Neural crest cell (in vitro differentiated cells): ENCODE measurements at places on chromosomes 1 and 21. TPM values are rescaled to one million over a fixed set of nuclear protein-coding genes. Genes with fewer than 3 reads are reported as not detected.

ZNF593OS gene
- not detected in 2 replicates for total RNA-seq

CDK11B gene
- total RNA-seq, result 32.1 and 34.1 TPM in 2 replicates

SLC45A1 gene
- total RNA-seq, result 2.5 TPM in 2 replicates

CDA gene
- not detected in 2 replicates for total RNA-seq

SH2D1B gene
- not detected in 2 replicates for total RNA-seq

PGLYRP4 gene
- not detected in 2 replicates for total RNA-seq

FAM72D gene
- total RNA-seq, result 5.9 and 6.2 TPM in 2 replicates

C1orf74 gene
- 2.7 and 3.2 TPM in 2 replicates for total RNA-seq

C8A gene
- not detected in 2 replicates for total RNA-seq

GPR25 gene
- total RNA-seq, result not detected in 2 replicates

RGS18 gene
- not detected in 2 replicates for total RNA-seq

DNA sequence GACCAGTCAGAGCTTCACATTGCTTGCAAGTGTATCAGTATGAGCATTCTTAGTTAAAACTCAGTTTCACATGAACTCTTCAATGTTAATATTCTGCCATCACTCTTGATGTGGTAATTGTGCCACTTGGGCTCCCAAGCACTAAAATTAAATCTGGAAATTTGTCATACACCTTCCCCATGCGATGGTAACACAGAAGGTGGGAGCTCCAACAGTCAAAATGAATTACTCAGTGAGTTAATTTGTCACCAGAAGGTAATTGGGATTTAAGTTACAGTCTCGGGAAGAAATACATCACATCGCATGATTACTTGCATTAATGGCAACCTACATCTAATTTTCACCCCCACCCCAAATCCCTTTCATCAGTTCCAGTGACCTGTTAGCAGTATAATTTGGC is 376.5 kb upstream of the DAB1 start:
- DNase-seq, result no peak

- DNase-seq, result no peak
Measured at GRCh38 chr1:41466146-41466545, 18.3 kb downstream of the EDN2 start.

DNA sequence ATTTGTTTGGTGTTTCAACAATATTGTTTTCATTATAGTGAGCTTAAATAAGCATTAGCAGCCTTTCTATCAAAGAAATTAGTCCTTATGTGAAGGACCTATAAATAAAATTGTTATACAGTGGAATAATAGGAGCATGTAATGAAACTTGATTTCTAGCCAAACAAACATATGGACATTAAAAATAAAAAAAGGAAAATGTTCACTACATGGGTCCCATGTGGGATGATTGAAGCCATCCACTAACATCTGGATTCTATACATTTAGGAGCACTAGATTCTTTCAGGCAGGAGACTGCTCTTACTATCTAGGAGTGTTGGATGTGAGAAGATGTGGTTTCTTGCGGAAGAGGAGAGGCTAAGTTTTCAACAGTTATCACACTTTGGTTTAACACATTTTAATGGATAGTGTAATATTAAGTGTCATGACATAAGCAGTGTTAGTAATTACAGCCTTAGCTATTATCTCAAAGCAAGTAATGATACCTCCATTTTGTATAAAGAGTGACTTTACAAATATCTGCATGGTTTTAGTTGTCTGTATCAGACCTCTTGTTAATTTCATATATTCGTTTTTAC is 62.3 kb downstream of the LYPLAL1 start:
- DNase-seq, result no peak

DNA sequence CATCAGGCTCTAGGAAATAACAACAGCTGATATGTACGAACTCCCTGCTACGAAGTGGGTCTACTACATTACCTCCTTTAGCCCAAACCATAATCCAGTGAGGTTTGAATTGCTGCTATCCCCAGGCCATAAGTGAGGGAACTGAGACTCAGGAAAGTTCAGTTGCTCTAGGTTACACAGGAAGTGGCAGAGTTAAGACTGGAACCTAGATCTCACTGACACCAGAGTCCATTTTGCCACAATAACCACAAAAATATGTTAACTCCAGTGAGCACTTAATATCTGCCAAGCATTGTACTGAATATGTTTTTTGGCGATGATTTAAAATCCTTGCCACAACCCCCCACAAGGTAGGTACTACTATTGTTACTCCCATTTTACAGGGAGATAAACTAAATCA is 8.9 kb upstream of the TADA1 start:
- DNase-seq, result no peak

GRCh38 chr1:56057466-56058405 is 521.6 kb downstream of the PLPP3 start:
- no peak for DNase-seq

DNA sequence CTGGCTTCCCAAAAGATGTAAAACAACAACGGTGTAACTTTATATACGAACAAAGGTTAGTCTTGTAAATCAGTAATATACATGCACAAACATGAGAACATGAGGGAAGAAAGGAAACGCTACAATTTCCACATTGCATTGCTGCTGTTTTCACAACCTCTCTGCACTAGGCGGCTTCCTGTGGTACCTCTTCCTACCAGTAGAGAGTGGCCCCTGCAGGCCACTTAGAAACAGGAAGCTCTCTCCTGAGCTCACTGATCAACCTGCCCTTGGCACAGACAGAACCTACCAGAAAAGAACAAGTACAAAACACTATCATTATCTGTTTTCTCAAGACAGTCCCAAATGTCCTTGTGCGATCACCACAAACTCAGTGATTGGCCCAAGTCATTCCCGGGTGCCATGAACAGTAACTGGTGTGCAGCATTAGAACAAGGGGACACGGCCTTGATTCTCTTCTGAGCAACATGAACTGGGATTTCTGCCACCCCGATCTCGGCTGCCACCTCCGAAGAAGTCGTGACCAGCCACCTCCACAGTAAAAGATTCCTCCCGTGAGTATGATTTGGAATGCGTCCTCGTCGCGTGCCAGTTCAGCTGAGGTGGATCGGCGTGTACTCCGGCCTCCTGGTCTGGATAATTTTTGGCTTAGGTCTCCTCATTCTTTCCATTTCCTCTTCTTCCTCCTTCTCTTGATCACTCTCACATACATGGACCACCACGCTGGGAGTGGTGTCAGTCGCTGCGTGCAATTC is 5.7 kb upstream of the KCNE1 start:
- no peak for DNase-seq

DNA sequence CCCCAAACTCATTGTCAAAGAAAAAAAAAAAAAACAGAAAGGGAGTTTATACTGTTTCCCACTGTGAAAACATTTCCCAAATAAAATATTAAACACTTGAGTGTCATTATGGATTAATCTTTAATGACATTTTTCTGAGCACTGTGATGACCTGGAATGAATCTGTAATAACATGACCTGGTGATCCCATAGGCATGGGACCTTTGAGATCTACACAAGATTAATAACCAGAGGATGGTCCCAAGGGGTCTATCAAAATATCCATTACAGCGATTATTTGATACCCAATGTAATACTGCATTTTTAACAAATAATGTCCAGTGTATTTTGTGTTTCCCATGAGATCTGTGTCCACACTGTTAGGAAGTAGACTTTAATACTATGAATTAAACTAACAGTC is 32.4 kb upstream of the NCAM2 start:
- DNase-seq, result no peak

GRCh38 chr1:233518344-233518743 is 95.6 kb upstream of the KCNK1 start:
- peak; percentile 53 for DNase-seq

DNA sequence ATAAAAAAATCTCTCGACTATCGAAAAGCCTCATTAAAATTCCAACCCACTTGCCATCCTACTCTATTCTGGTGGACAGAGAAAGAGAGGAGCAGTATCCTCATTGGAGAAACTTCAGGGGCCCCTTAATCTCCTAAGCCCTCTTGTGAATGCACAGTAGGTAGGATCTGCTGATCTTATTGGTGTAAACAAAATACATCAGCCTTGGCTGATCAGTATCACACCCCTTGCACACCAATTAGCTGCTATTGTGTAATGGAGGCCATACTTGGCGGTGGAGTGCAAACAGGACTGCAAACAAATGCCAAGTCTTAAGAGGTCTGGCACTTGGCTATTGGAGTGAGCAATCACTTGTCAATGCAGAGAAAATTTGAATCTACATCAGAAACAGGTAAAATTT is 15.7 kb downstream of the VCAM1 start:
- DNase-seq, result no peak

- no peak for DNase-seq
Measured at GRCh38 chr1:48644905-48645605, 131.6 kb downstream of the BEND5 start.

GRCh38 chr1:154802982-154803920 is 66.8 kb downstream of the KCNN3 start:
- no peak for DNase-seq

GRCh38 chr1:52532247-52532646 is 20.6 kb downstream of the TUT4 start:
- DNase-seq, result no peak

- no peak for DNase-seq
Measured at GRCh38 chr1:41891199-41891896, 27.4 kb downstream of the HIVEP3 start.
